NCI-H146 (cell line): ENCODE measurements at places on chromosomes 2 and 18.

DNA sequence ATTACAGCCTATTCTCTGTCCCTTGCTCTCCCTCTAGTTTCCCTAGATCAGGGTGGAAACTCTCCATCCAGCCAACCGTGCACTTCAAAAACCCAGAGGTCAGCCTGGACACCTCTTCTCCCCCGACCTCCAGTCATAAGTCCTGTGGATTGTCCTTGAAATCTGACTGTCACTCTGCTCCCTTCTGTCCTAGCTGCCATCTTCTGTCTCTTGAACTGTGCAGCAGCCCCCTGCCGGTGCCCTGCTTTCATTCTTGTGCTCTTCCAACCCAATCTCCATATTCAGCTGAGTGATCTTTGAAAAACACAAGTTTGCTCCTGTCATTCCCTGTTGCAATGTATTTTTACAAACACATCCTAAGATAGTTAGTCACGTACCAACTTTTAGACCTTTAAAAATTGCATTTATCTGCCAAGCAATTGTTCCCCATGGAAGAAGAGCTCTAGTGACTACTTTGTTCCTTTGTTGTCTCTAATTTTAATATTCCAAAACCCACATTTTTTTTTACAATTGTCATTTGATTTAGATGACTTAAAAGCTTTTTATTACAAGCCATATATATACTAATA lies 254.3 kb downstream of the CAMKMT start:
- DNase-seq: peak; percentile 69

GRCh38 chr2:62199392-62200125 lies 3.6 kb downstream of the B3GNT2 start:
- no peak for DNase-seq

DNA sequence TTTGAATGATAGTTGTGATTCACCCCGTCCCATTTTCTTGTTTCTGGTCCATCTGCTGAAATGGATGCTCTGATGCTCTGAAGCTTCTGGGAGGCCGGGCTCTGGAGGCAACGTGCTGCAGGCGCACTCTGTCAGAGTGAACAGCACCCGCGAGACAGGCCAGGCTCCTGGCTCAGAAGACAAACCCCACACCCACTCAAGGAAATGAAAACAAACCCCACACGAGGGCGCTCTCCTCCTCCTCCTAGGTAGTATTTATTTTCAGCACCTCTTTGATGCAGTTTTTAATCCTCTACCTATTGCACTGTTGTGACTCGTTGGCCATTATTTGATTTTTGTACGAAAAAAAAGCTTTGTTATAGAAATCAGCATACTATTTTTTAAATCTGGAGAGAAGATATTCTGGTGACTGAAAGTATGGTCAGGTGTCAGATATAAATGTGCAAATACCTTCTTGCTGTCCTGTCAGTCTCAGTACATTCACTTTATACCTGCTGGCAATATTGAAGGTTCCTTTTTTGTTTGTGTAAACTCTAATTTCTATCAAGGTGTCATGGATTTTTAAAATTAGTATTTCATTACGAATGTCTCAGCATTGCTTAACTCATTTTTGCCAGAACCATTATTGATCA lies 10.3 kb upstream of the CHST10 start:
- peak; percentile 66 for DNase-seq

DNA sequence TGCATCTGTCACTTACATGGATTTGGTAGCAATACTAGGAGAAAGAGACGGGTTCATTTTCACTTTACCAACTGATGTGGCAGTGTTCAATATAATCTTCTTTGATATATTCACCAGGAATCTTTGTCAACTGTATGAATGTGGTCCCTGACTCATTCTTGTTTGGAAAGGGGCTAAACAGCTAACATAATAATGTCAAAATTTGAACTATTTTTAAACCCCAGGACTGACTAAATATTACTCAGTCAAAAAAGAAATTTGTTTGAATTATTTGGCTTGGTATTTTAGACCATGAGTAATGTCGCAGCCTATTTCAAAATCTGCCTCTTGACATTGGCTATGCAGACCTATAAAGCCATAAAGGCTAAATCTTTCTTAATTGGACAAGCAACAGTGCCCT lies 413.7 kb upstream of the RGPD4 start:
- no peak for DNase-seq

GRCh38 chr18:59274533-59274928 lies 1.3 kb upstream of the RAX start:
- no peak for DNase-seq

DNA sequence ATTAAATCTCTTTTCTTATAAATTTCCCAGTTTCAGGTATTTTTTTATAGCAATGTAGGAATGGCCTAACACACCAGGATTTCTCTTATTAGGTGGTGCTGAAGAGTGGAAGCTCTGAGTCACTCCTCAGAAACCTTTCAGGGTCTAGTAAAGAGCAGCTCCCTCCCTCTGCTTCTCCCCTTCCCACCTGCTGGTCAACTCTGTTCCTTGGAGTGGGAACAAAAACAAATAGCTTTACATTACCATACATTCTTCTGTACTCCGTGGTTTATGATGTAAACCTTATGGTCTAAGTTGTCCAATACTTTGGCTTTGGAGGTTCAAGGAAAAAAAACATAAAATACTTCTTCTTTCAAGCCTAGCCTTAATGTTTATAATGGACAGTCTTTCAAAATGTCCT lies 2.7 kb upstream of the IL1R1 start:
- no peak for DNase-seq

DNA sequence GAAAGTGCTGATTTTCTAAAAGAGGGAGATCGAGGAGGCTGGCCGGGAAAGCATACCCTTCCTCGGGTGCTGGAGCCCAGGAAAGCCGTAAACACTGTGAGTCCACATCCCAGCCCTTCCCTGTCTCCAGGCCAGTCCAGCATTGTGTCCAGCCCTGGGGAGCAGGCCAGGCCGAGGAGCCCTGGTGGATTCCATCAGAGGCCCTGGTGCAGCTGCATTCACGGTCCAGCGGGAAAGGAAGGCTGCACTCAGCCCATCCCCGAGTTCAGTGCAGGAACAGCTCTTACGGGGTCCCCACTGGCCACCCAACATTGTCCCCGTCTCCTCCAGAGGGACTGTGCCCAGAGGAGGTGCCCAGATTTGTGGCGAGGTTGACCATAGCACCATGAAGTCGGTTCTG lies 218.6 kb downstream of the KLHL29 start:
- DNase-seq: no peak

DNA sequence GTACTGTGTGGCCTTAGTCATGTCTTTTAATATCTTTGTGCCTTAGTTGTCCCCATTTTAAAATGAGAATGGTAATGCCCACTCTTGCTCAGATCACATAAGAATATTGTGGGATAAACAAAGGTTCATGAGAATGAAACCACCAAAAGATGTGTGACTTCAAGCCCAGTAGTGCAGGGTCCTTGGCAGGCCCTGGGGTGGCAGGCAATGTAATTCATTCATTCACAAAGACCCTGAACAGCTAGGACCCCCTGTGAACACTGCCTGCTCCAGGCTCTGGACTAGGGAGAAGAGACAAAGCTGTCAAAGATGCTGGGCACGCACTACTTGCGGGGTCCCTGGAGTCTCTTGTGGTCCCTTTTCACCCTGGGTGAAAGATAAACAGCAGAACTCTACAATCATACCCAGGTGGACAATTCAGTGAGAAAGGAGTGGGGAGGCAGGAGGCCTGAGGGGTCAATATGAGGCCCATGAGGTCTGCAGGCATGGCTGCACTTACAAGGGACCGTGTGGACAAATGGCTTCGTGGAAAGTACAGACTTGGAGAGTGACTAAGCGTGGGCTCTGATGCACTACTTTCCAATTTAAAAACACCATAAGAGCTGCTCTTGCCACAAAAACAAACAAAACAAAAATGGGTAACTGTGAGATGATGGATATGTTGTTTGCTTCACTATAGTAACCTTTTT lies 136.1 kb downstream of the SMAD7 start:
- DNase-seq: no peak

DNA sequence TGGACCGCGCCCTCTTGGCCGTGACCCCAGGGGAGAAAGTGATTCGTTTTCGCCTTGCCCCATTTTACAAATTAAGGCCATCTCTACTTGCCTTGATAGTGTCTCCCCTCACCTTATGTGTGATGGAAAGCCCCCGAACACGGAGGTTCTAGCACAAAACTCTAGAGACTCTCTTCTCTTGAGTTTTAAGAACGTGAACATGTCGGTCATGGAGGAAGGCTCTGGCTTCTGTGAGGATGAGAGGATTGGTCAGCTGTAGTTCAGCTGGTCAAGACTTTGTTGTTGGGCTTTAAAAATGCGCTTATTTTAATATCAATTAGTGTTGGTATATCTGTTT lies 828 bp downstream of the DYNC1I2 start:
- DNase-seq: no peak
